AG09319 (cell line): ENCODE measurements at places on chromosomes 4 and X.

DNA sequence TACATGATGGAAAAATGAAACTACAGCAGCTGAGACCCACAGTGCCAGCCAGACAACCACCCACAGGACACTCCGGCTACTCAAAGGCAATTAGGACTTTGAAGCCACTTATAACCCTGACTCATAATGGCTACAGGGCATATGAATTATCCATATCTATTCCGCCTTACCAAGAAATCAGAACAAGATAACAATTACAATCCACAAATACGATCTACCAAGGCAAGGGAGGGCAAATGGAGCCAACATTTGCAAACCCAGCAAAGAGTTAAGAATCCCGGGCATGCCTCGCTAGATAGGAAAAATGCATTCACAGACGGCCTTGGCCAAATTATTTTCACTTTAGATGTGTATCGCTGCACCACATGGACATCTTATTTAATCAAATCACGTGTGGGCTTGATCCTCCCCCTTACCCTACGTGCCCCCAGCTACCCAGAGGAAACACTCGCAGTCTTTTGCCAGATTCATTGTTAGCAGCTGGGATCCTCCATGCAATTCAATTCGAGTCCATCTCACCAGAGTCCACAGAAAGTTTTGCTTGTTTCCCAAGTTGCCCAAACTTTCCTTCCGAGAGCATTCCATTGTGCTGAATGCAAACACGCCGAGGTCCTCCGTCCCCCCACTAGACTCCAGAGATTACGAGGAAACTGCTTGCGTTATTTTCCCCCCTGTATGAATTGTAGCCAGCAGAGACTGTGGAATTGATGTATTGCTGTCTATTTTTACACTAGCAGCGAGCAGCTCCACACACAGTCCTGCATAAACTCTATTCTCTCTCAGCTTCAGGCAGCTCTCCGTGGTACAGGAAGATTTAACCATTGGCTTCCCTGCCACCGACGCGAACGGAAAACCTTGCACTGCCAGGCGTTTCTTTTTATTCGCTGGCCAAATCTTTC is 1.2 kb downstream of the PPARGC1A start:
- DNase-seq: no peak

DNA sequence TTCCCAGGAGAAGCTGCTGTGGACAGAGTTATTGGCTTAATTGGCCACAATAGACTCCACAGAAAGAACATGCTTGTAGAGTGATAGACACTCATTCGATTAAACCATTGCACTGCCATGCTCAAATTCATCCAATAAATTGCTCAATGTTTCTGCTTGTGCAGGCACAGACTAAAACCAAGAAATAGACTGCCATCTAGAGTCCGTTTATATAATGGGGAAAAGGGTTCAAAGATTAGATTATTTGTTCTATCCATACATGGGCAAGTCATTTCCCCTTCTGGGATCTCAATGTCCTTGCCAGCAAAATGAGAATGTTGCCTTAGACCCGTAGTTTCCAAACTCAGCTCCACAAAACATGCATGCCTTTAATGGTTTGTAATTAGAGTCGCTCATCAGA is 8.7 kb downstream of the SMIM10 start:
- DNase-seq: no peak

DNA sequence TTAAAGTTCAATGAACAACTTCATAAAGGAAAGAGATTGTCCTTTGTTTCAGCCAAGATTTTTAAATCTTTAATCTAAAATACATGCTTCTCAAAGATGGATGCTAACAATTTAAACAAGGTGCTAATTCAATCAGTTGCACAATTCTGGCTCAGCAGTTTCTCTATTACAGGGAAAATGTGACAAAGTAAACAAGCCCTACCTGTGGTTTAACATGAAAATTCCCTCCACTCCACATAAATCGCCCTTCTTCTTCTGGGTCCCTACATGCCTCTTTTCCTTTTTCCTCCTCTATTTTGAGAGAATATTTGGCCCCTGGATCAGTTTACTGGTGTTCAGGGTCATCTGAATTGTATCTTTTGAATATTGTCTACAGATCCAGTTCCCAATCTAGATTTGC is 80.6 kb downstream of the FRYL start:
- no peak for DNase-seq

GRCh38 chr4:46274717-46275116 is 115.2 kb downstream of the GABRA2 start:
- no peak for DNase-seq

DNA sequence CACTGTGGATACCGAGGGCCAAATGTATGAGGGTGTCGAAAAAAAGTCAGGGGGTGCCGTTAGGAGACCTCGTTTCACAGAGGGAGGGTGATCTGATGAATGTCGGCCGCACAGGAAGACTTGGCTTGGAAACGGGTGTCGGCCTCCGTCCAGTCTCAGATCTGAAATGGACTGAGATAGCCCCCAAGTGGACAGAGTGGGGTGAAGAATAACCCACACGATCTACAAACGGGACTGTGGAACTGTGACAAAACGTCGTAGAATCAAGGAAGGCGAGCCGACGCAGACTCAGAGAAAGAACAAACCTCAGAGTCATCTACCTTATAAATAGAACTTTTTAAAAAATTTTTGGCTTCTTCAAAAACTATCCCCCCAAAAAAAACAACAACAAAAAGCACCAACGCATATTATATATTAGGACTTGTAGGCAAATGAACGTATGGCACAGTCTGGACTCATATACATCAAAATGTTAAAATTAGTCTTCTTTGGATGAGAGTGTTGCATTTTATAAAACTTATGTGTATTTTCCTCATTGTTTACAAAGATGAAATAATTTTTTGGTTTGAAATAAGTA is 63.8 kb upstream of the IRF2 start:
- peak; percentile 79 for DNase-seq

- peak; percentile 40 for DNase-seq
These were observed 42.7 kb upstream of the RASSF6 start for GRCh38 chr4:73662709-73663546.

GRCh38 chrX:12874581-12874980 is 7.7 kb downstream of the TLR7 start:
- DNase-seq: no peak

GRCh38 chr4:832536-832935 is 6.6 kb upstream of the CPLX1 start:
- no peak for DNase-seq
